Activated naive CD4-positive, alpha-beta T cell treated with anti-CD3 and anti-CD28 coated beads for 36 hours (primary cell): ENCODE measurements at places on chromosomes 2 and 18.

DNA sequence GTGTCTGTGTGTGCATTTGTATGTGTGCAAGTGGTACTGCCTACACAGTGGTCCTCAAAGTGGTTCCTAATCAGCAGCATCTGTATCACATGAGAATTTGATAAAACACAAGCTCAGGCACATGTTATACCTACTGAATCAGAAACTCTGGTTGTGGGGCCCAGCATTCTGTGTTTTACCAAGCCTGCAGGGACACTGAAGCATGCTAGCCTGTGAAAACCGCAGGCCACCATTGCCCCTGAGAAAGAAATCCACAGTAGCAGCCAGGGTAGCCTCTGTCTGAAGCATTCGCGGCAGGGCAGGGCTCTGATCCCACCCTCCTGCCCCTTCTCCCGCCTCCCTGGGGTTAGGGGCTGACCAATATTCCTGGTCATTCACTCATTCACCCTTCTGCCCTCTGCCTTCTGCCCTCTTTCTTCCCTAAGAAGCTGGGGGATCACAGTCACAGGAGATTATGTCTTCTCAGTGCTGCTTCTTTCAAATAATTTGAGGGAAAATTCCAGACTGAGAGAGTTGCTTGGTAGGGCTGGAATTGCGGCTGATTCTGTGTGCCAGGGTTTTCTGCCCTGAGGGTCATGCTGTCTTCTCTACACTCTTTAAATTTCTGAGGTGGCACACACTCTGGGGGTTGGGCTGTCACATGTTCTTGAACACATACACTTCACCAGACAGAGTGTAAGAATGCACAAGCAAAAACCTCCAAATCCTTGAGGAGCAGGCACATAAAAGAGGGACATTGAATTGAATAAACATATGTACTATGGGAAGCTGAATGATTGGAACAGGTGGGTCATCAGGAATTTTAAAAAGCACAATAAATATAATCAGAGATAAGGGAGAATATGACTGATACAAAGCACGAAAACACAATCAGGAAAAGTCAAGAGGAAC lies 126.6 kb upstream of the SEC11C start:
- no peak for DNase-seq

DNA sequence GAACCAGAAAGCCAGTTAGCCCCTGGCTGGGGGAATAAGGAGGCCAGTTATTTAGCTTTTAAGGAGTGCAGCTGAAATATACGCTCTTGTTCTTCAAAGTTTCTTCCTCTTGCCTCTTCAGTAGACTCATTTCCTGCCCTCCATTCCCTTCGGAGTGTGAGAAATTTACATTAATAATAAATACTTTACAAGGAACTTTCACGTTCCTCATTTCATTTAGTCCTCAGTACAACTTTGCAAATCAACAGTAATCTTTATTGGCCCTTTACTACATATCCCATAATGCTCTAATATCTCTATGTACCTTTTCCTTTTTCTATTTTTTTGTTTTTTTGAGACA lies 15.6 kb downstream of the PLCD4 start:
- no peak for DNase-seq

DNA sequence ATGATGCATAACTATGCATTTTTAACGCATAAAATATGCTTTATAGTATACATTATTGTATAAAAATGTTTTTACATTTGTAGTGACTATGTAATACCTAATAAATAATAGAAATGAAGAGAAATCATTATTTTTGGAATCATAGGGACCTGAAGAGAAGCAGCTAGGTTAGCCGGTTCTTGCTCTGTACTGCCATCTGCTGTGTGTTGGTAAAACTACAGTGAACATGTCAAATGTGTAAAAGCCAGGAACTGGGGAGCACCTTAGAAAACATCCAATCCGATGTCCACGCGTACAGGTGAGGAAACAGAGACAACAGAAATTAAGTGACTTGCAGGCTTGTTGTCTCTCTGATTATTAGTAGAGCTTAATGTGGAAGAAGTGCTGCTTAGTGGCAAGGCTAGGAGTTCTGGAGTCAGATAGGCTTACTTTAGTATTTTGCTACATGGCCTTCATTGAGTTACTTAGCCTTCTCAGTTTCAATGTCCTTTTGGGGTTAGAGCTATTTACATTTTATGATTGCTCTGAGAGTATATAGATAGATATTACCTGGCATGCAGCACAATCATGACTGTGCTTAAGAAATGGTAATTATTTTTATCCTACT lies 386.5 kb downstream of the DLGAP1 start:
- peak; percentile 53 for DNase-seq

DNA sequence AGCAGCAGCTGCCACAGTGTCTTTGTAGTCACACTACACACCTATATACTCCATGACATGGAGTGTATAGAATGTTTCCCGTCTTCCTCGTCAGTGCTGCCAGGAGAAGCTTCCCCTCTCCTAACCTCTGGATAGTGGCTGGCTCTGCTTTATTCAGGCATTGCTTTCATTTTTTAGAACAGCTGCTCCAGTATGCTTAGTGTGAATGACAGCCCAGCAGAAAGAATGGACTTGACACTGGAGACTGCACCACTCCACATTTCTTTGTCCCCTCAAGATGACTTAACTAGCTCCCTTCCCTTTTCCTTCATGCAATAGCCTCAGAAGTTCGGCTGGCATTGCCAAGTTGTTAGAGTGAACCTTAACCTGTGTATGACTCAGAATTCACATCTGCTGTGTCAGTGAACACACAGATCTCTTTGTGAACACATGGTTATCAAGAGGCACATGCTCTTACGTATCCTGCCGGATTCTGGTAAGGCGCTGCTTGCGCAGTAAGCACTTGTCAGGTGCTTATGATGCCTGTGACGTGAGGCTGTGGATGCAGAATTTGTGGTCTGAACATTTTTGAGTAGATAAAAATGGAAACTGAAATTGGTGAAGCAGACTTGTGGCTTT lies 73.9 kb downstream of the NEDD4L start:
- DNase-seq: peak; percentile 24

DNA sequence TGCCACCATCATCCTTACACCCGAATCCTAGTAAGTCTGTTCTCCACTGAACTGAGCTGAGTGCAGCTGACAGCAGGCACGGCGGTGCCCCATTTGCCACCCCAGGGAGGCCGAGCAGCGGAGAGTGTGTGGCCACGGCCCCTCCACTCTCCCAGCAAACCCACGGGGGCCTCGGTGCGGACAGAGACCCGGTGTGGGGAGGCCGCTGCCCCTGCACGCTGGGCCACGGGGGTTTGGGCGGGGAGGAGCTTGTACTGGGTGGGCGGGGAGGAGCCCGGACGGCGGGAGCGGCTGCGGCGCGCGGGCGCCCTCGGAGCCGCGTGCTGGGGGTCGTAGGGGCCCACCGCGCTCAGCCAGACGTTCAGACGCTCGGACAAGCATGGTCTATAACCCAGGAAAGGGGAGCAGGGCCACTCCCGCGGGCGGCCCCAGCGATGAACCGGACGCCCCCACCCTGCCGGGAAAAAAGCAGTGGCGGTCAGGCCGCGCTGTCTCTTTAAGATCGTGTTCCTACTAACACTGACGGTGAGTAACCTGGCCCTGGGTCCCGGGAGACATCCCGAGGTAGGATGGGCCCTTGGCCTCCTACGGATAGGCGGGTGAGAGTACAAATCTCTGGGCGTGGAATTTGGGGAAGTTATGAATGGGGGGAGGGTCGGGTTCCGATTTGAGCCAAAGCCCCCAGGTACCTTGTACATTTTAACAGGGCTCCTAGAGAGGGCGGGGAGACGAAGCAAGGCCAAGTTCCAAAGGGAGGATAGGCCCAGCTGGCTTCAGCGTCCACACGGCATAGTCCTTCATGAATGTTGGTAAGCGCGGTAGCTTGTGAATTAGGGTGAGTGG lies at the start of gene ITPRIPL1:
TSS of gene ITPRIPL1 (plus strand) at position 277 of the 843 bp plus-strand sequence. CDS start at position 800, 523 bp downstream.
- DNase-seq: peak; percentile 40

DNA sequence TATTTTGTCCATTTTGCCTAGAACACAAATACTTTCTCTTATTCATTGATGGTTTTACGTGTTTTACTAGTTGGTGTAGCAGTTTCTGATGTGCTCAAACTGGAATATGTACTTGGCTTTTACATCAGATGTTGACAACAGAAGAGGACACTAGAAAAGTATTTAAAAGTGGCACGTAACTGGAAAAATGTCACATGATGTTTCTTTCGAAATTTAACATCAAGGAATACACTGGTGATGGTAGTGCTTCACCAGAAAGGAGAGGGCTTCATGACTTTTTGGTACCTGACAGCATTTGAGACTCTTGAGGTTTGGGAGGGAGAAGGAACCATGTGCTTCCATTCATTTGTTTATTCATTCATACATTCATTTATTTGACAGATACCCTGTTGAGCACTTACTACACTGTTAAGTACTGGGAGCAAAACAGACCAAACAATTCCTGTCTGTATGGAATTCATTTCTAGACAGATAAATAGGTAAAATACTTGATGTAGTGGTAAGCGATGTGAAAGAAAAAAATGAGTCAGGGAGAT lies 1.5 kb downstream of the GIGYF2 start:
- DNase-seq: no peak

GRCh38 chr18:48592540-48593171 lies 53.8 kb downstream of the CTIF start:
- no peak for DNase-seq

GRCh38 chr2:124524155-124524915 lies 499.2 kb downstream of the CNTNAP5 start:
- DNase-seq: no peak

GRCh38 chr2:216789081-216789480 lies 70.8 kb downstream of the TNP1 start:
- no peak for DNase-seq

DNA sequence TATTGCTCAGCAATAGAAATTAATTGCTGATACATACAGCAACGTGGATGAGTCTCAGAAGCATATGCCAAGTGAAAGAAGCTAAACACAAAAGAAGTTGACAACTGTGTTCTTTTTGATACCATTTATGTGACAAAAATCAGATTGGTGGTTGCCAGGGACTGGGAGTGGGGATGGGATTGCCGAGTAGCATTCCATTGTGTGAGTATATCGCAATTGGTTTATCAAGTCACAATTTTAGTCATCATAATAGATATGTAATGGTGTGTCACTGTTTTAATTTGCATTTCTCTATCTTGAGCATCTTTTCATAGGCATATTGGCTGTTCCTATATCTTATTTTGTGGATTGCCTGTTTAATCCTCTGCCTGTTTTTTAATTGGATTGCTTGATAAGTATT lies 20.9 kb downstream of the STRADB start:
- DNase-seq: no peak

GRCh38 chr2:190646780-190647522 lies 1.9 kb upstream of the NAB1 start:
- no peak for DNase-seq

- DNase-seq: no peak
Measured at GRCh38 chr2:30949435-30949834, 142.2 kb upstream of the CAPN13 start.

- DNase-seq: no peak
Measured at GRCh38 chr2:36544638-36545338, 53.2 kb downstream of the FEZ2 start.

GRCh38 chr2:181904022-181904632 lies 12.6 kb downstream of the ITPRID2 start:
- DNase-seq: no peak

GRCh38 chr2:125479143-125479636 lies 1176.8 kb upstream of the GYPC start:
- DNase-seq: no peak

- no peak for DNase-seq
Measured at GRCh38 chr2:42848726-42849290, 56.4 kb upstream of the HAAO start.

- no peak for DNase-seq
Measured at GRCh38 chr2:150473767-150474166, 13.7 kb downstream of the RND3 start.

GRCh38 chr2:88669482-88670214 lies 21.8 kb upstream of the RPIA start:
- peak; percentile 55 for DNase-seq

- no peak for DNase-seq
Measured at GRCh38 chr18:10604182-10604581, 78.4 kb downstream of the NAPG start.

- DNase-seq: no peak
Measured at GRCh38 chr2:45001869-45002385, 7.3 kb downstream of the SIX2 start.

- DNase-seq: no peak
Measured at GRCh38 chr2:103986001-103986400, 867.9 kb upstream of the POU3F3 start.

DNA sequence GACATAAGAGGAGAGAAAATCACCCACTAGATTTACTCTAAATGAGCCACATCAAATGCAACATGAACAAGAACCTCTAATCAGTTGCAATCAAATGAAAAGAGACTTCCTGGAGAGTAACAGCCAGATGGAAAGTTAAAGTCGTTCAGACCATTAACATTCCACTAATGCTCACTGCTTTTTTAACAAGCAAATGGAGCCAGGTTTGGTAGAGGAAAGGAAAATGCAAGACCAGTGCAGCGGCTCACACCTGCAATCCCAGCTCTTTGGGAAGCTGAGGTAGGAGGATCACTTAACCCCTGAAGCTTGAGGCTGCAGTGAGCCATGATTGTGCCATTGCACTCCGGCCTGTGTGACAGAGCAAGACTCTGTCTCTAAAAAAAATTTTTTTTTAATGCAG lies 48.5 kb downstream of the CACNB4 start:
- DNase-seq: no peak

GRCh38 chr2:194621945-194622344 lies 1035.1 kb upstream of the SLC39A10 start:
- no peak for DNase-seq

- peak; percentile 64 for DNase-seq
Measured at GRCh38 chr18:32289483-32290075, 99.7 kb downstream of the MEP1B start.

GRCh38 chr2:160306985-160307384 lies 106.9 kb upstream of the ITGB6 start:
- no peak for DNase-seq

- DNase-seq: no peak
Measured at GRCh38 chr2:12286347-12286746, 430.4 kb upstream of the TRIB2 start.

GRCh38 chr2:100691846-100692245 lies 128.1 kb upstream of the NPAS2 start:
- DNase-seq: no peak

DNA sequence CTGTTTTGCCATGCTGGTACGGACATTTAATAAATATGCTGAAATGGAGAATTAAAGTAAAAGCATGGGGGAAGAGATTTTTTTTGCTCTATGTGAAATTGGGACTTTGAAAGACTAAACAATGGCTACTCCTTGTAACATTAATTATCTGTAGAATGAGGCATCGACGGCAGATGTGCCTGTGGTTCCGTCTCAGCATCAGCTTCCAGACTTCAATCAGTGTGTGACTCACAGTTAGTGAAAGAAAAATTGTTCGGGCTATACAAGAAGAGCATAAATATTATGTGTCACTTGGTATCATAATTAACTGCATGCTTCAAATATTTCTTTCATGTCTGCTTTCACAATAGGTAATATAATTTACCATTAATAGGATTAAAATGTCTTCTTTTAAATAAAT lies 117.0 kb upstream of the SMIM21 start:
- DNase-seq: no peak

DNA sequence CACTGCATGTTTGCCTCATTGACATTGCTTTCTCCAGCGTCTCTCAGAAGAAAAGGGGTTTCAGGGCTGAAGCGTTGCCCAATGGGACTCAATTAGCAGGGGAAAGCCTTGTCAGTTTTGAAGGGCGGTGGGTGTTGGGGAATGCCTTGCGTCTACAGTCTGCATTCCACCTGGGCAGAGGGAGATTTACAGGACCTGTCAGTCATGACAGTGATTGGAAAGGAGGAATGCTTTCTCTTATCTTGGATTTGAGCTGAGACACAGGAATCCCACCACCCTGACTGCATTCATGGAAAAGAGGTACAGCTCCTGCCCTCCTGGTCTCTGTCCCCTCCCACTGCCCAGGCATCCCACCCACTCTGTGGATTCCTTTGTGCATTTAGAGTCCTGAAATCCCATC lies 123.9 kb downstream of the ACKR3 start:
- no peak for DNase-seq

GRCh38 chr2:68605939-68606338 lies 37.4 kb upstream of the PROKR1 start:
- no peak for DNase-seq
